ENCODE measurements at places on chromosomes 7 and 10.

DNA sequence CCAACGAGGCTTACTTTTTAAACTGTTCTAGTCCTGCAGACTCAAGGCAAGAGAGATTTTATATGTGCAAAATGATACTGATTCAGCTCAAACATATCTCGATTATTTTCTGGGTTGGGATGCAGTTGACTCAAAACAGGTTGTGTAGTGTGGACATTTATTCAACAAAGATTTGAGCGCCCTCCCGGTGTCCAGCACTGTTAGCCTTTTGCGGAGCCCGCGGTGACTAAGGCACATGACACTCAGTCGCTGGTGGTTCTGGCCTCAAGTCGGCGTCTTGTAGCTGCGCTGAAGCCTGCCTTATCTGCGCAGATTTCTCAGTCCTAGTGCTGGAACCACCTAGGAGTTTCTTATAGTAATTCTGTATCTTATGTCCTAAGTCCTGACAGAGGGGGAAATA, 938 bp upstream of the CADPS2 start:
- DNase-seq, result no peak

DNA sequence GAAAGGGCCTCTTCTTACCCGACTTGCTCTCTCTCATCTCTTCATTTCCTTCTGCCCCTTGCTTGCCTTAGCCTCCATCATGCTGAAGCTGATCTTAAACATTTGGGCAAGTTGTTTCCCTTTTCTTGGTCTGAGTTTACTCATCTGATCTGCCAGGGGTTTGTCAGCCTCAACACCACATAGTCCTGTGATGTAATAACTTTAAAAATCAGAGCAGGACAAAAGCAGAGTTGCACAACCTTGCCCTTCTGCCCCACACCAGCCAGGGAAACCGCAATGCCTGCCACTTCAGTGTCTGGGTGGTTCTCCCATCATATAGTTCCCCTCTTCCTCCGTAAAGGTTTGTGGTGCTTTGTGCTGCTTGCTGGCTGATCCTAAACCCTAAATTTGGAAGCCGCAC, 9.9 kb upstream of the LIPM start:
- DNase-seq, result no peak

- DNase-seq, result no peak
Observed at GRCh38 chr7:101701153-101701794, 72.2 kb upstream of the MYL10 start.

DNA sequence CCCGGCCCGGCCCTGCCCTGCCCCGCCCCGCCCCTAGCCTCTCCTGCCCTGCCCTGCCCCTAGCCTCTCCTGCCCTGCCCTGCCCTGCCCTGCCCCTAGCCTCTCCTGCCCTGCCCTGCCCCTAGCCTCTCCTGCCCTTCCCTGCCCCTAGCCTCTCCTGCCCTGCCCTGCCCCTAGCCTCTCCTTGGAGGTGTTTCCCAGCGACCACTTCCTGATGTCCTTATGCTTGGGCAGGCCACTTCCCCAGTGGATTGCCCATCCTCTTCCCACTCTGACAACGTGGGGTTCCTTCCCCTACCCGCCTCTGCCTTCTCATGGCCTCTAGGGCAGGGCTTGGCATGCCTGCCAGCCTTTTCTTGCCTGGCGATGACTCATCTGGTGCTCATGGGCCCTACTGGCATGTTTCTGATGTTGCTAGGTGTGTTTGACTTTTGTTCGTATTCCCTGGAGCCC, 21.2 kb downstream of the PRXL2A start:
- no peak for DNase-seq

DNA sequence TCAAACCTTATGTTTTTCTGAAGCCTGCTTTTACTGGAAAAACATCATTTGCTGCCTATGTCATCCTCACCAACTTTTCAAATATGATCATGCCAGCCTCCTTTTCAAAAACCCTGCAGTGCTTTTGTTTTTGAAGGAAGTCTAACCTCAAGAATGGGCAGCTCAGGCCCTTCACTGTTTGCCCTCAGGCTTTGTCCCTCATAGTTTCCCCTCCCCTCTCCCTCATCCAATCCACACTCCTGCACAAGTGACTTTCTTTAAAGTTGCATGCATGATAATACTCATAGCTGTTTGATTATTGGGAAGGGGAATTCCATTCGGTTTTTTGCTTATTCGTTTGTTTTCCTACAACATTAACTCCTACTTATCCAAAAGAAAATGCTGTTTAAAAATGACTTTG, 219.4 kb downstream of the SEMA3E start:
- no peak for DNase-seq

GRCh38 chr10:49290131-49290530, 8.8 kb upstream of the C10orf71 start:
- no peak for DNase-seq

DNA sequence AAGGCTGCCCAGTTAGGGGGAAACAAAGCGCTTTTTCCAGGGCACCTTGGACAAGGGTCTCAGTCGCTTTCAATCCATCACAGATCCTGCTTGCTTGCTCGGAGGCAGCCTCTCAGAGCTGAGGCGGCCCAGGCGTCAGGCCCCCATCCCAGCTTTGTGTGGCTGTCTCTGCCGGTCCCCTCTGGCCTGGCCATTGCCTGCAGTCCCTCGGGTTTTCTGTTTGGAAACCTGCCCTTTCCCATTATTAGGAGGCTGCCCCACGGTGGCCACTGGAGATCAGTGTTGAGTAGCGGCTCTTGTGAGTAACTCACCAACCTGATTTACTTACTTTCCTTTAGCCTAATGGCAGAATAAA, 216.1 kb downstream of the GLRX3 start:
- no peak for DNase-seq

DNA sequence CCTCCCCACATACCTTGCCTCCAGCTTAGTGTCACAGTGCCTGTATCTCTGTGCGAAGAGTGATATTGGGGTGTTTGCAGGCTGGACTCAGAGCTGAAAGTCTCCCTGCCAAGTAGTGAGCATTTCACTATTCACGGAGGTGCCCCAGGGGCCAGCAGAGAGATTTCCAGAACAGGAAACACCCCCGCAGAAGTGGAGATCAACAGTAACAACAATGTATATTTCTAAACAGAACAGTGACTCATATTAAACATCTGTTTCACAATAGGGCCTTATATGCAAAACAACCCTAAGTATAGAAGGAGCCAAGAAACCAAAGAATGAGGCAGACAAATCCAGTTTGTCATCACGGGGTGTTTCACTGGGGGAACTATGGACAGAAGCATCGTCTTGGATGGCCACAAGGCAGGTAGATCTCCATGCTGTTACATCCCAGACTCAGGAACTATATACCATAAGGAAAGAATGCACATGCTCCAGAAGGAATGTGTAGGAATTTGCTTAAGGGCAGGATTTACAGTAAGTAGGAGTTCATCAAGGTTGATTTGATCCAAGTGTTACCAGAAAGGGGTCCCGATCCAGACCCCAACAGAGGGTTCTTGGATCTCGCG, 29.3 kb upstream of the CCL24 start:
- no peak for DNase-seq

GRCh38 chr7:93949423-93949822, 27.9 kb downstream of the GNG11 start:
- DNase-seq, result no peak

GRCh38 chr7:125828153-125828700, 898.6 kb upstream of the POT1 start:
- DNase-seq, result no peak

GRCh38 chr7:361680-362401, 71.9 kb downstream of the FOXL3 start:
- no peak for DNase-seq

GRCh38 chr7:42064534-42064933, 172.5 kb downstream of the GLI3 start:
- no peak for DNase-seq

GRCh38 chr7:110521357-110521911, 569.5 kb upstream of the LRRN3 start:
- no peak for DNase-seq

GRCh38 chr7:48473205-48473865, 302.1 kb downstream of the ABCA13 start:
- no peak for DNase-seq

DNA sequence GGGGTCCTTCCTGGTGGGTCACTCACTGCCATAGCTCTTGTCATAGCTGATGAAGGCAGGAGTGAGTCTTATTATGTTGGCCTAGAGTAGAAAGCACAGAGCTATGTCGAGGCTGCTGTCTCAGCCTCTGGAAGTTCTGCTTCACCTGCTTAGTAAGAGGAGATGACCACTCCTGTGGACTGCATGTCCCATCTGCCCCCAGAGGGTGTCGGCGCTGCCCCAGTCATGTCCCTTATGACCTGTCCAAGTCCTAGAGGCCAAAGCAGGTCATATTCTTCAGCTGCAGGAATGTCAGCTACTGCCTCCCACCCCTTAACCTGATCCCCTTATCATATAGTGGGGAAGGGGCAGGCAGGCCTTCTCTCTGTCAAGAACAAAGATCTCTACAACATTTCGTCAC, 72.4 kb upstream of the AGK start:
- no peak for DNase-seq

DNA sequence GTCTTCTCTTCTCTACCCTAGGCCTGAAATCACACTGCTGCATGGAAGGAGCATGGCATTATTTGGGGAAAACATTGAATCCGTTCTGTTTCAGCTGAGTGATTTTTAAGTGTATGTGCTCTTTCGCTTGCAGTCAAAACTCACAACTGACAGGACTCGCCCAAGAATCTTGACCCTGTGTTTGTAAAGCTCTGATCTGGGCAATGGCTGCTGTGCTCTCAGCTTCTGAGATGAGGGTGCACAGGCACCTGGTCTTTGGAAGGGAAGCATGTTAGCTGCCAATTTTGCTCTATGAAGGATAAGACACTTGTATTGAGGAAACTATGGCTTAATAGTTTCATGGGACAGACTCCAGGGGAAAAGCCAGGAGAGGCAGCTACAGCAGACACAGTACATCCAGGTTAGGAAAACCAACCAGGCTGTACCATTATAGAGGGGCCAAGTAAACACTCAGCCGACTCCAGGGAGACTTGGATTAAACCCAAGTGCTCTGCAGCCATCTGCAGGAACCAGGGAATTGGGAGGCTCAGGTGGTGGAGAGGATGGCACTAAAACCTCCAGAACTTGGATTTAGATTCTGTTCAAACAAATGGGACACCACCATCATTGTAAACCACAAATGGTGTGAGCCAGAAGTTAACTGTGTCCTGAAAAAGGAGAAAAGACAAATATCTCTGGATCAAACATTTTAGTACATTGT, 43.3 kb downstream of the LYZL1 start:
- no peak for DNase-seq

DNA sequence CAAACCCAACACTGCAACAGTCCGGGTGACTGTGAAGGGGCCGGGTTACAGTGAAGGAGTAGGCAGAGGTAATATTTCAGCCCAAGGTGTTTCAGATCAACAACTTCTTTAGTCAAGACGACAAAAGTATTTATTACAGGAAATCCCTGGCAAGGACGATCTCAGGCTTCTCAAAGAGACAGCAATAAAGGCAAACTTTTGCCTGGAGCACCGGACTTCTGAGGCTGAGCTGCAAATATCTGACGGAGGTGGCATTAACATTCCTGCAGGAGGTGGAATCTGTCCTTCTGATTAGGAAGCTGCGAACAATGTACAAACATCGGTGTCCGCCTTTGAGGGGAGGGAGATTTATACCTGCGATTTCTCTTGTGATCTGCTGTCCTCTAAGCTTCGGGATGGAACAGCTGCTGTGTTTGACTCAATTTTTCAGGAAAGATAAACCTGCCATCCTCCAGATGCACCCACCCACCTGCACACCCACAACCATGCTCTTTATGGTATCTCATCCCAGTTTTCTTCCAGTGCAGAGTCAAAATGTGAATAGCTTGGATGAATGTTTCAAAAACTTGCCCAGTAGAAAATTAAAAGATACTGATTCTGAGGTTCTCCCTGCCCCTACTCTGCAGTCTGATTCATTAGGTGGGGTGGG, 32.1 kb downstream of the EMX2 start:
- DNase-seq, result no peak

GRCh38 chr10:119478111-119478802, 64.3 kb downstream of the RGS10 start:
- DNase-seq, result no peak

GRCh38 chr10:28906415-28906814, 229.1 kb downstream of the BAMBI start:
- DNase-seq, result no peak

DNA sequence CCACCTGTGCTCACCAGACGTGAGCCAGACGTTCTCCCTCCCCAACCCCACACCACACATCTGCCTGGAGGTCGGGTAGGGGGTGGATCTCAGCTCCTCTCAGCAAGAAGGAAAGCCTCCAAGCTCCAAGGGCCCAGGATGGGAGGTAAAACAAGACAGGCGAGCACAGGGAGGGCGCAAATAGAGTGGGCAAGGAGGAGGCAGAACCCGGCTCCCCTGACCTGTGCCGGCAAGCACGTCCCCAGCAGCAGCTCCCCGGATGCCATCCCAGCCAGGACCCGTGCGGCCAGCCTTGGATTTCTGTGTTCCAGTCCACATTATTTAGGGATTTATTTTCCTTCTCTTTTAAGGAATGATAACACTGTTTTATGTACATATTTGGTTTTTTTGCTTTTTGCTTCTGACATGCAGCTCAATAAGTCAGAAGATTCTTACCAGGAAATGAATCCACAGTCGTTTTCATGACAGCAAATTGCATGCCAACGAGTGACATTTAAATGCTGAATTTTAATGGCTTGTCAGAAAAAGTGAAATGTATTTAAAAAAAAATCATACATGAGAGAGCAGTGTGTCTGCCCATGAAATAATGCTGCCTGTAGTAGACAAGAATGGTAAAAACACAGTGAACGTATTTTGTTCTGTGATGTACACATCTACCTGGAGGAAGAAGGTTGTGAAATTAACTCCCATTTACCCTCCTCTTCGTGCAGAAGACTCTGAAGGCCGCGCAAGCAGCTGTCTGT, 276.5 kb downstream of the PTPRN2 start:
- DNase-seq, result no peak

- DNase-seq, result no peak
Observed at GRCh38 chr7:159068488-159068811, 76.2 kb downstream of the VIPR2 start.

GRCh38 chr7:55365205-55365674, at the start of gene LANCL2:
Gene LANCL2, plus strand, starts transcription at chr7:55365337. Its CDS starts 689 bp downstream, at chr7:55366026.
- DNase-seq, result no peak

DNA sequence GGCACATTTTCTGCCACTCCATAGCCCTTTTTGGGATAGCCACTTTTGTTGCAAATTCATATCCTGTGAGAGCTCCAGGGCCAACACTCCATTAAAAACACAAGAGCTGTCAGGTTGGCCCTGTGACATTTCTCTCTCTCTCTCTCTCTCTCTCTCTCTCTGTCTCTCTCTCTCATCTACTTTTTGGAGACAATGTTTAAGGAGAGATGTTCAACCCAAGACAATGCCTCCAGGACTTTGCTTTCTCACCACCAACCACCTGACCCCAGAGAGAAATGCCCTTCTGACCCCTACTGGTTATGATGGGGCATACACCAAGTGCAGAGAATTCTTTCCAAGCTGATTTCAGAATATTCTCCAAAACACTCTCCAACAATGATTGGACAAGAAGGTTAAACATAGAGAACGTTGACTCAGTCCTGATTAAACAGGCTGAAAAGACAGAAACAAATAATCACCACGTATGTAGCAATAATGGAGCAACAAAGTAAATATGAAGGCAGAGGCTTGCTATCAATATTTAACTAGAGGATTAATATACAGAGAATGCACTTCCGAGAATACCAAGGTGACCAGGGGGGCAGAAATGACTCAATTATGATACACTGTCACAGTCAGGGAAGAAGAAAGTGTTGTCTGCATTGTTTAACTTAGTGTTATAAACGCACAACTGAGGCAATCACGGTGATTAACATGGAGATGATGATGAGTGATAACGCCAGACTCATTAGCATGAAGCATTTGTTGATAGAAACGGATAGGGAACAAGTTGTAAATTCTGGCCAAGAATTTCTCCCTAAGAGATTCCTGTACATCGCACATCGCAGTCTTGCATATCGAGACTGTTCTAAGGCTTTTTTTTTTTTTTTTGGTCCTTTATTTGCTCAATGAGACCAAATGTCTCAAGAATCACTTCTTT, 178.5 kb downstream of the NRP1 start:
- DNase-seq, result no peak
